ENCODE measurements at places on chromosomes 5 and 9.

GRCh38 chr5:172943906-172944305, 15.3 kb upstream of the RPL26L1 start:
- no peak for DNase-seq

DNA sequence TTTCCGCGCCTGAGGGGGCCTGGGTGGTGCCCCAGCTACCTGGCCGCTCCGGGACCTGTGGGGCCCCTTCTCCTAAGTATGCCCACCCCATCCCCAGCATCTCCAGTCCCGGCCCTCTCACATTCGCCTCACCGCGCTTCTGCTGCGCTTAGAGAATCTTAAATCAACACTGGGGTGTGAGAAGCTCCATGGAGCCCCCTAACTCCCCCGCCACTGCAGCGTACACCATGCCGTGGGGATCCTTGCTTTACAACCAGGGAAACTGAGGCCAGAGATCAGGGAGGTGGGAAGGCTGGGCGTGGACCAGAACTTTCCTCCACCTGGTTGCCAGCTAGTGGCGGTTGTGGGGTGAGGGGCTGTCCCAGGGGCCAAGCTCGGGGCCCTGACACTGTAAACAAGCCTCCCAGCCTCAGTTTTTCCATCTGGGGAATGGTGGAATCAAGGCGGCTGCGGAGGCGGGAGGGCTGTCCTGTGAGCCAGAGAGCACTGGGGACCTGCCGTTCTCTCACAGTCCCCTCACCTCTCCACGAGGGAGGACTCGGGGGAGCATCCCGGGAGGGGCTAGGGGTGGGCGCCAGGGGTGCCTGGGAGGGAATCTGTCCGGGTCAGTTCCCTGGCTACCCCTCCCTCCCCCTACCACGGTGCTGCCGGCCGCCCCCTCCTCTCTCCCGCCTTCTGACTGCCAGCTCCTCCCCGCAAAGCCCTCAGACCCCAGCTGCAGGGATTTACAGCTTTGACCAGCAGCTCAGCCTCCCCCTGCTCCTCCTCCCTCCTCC, 161.2 kb downstream of the C9orf50 start:
- no peak for DNase-seq

DNA sequence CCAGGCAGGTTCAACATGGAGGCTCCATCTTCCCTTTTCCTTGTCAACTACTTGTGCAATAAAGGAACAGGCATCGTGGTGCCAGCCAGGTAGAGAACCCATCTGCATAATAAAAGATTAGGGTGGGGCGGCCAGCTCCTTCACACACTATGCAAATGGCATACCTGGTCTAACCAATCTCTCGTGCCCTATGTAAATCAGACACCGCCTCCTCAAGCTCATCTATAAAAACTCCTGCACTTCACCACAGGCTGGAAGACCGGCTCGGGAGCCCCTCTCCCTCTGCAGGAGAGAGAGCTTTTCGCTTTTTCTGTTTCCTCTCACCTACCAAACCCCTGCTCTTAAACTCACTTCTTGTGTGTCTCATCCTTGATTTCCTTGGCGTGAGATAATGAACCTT, 244.3 kb upstream of the PUM3 start:
- no peak for DNase-seq

- no peak for DNase-seq
Measured at GRCh38 chr5:170169996-170170395, 62.8 kb upstream of the C5orf58 start.

DNA sequence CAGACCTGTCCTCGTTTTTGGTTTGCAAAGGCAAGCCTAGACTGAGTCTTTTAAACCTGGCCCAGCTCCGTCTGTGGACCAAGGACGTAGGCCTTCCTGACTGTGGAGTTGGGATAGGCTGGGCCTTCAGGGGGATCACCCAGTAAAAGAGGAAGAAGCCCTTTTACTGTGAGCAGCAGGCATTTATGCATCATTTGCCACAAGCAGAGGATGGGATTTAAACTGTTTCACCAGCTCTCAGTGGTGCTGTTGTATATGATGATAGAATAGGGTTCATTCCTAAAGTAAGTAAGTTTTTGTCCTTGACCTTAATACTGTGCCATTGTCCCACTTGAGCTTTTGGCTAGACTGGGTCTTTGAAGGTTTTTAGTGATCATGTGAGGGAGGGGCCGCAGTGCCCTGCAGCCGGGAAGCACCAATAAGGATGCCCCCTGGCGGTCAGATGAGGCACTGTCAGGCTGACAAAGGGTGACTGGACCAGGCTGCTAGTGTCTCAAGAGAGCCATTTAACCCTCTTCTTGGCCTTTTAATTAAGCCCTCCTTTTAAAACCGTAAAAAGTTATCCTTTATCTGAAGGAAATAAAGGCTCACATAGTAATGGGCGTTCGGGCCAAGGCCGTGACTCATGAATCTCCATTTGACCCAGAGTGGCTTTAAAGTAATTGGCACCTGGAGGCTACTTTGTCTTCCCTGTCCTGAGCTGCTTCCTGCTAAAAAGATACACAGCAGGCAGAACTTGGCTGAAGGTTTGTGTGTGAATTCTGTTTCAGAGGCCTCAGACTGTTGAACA, 74.0 kb downstream of the UBAP1 start:
- no peak for DNase-seq

GRCh38 chr5:169751490-169751889, 114.4 kb downstream of the DOCK2 start:
- DNase-seq, result no peak

DNA sequence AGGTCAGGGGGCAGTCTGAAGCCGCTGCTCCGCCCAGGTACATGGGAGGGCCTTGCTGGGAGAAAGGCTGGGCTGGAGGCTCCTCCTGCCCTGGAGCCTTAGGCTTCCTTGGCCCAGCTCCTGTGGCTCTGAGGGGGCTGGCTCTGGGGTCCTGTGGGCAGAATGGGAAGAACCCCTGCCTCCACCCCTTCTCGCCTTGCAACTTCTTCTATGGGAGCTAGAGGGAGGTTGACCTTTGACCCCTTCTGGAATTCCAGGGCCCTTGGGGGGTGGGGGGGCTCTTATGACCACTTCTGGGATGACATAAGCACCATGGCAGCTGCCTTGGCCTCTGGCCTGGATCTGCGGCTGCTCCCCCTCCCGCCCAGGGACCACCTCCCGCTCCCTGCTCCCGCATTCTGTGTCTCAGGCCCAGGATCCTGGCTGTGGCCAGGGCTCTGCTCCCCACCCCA, 32.2 kb downstream of the IER5L start:
- peak; percentile 79 for DNase-seq

- DNase-seq, result no peak
Measured at GRCh38 chr9:112194969-112195431, 19.9 kb upstream of the SUSD1 start.

- peak; percentile 46 for DNase-seq
Measured at GRCh38 chr5:37738057-37738691, 101.7 kb downstream of the GDNF start.

All from skin of body (tissue), 3 donors.